Aorta (tissue), 5 donors: ENCODE measurements at places on chromosomes 5 and 9. TPM values are rescaled to one million over a fixed set of nuclear protein-coding genes. Genes with fewer than 3 reads are reported as not detected.

Gene ITK
- total RNA-seq = 4.8 TPM

Gene CCL28
- total RNA-seq = 3.0 TPM

Gene CHMP5
- 59.0 TPM for total RNA-seq

Gene STPG3
- not detected for total RNA-seq

Gene SLC6A19
- 0.12 TPM for total RNA-seq

Gene SRD5A1
- total RNA-seq = 7.7 TPM

Gene AIF1L
- total RNA-seq = 17.4 TPM

GRCh38 chr5:143776951-143777350, 35.0 kb upstream of the HMHB1 start:
- DNase-seq = no peak

GRCh38 chr5:76022611-76023010, 60.6 kb upstream of the SV2C start:
- DNase-seq = no peak

DNA sequence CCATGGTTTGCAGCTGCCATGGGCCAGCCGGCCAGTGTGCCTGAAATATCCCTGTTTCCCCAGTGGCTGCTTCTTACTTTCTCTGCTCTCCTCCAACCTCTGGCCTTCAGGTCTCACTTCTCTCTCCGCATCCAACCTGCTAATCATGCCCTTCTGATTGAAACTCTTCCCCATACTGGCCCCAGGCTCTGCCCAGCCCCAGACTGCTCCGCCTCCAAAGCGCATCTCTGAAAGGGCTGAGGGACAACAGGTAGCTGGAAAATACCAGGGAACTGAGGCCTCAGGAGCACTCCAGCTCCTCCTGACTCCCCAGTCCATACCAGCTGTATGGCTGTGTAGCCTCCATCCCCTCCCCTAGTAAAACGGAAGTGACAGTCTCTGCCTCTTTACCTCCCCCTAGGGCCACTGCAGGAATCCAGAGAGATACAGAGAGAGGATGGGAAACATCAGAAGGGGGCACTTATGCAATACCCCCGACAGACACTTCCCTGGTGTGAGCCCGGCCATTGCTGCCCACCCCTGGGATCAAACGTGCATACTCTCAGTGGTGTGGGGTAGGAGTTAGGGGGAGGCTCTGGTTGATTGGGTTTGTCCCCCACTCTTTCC, 34.2 kb downstream of the PAX5 start:
- no peak for DNase-seq

- DNase-seq = no peak
Measured at GRCh38 chr5:79954620-79955019, 36.4 kb downstream of the MTX3 start.

- no peak for DNase-seq
Measured at GRCh38 chr9:95574866-95575553, 58.2 kb upstream of the PTCH1 start.

DNA sequence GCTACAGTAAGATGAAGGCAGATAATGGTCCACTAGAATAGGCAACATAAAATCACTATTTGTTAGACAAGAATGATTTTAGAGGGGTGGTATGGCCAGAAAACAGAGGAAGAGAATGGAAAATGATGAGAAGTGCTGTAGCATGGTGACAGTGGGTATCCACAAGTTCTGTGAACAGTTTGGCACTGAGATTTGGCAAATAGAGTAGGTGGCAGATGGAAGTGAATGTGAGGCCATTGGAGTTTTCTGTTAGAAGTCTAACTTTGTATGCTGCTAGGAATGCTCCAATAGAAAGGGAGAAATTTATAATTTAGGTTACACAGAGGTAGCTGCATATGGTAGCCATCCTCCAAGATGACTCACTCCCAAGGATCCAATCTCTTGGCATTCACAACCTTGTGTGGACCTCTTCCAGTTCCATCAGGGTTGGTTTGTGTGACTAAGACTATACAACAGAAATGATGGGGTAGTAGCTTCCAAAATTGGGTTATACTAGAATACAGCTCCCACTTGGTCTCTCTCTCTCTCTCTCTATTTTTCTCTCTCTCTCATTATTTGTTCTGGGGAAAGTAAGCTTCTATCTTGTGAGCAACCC, 646.9 kb upstream of the ZNF608 start:
- DNase-seq = no peak

- no peak for DNase-seq
Measured at GRCh38 chr5:66406761-66407336, 189.3 kb upstream of the MAST4 start.

DNA sequence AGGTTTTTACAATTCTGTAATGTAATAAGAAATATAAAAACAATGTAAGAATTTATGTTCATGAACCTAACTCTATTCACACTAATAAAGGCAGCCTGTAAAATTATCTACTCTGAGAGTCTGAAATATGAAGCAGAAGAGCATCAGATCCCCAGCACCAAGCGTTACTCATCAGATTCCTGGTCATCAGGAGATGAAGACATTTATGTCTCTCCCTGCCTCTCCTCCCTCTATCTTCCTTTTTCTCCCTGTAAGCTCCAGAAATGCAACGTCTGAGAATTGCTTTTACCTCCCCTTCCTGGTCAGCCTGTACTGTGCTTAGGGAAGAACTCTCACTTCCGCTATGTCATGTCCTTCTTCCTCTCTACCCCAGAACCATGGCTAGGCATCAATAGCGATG, 114.4 kb upstream of the SLIT3 start:
- no peak for DNase-seq

DNA sequence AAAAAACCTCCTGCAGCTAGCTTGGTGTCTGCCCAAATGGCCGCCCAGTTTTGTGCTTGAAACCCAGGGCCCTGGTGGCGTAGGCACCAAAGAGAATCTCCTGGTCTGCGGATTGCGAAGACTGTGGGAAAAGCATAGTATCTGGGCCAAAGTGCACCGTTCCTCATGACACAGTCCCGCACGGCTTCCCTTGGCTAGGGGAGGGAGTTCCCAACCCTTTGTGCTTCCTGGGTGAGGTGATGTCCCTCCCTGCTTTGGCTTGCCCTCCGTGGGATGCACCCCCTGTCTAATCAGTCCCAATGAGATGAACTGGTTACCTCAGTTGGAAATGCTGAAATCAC, 83.0 kb upstream of the JAK2 start:
- no peak for DNase-seq

GRCh38 chr9:127161081-127161624, 38.7 kb upstream of the ANGPTL2 start:
- DNase-seq = no peak
